Frontal cortex (tissue), 4 donors: ENCODE measurements at places on chromosomes 1 and 21. TPM values are rescaled to one million over a fixed set of nuclear protein-coding genes. Genes with fewer than 3 reads are reported as not detected.

GRCh38 chr1:24168245-24168644, 18.8 kb downstream of the IFNLR1 start:
- DNase-seq: no peak

GRCh38 chr1:55284856-55285255, 69.7 kb upstream of the USP24 start:
- DNase-seq: no peak

DNA sequence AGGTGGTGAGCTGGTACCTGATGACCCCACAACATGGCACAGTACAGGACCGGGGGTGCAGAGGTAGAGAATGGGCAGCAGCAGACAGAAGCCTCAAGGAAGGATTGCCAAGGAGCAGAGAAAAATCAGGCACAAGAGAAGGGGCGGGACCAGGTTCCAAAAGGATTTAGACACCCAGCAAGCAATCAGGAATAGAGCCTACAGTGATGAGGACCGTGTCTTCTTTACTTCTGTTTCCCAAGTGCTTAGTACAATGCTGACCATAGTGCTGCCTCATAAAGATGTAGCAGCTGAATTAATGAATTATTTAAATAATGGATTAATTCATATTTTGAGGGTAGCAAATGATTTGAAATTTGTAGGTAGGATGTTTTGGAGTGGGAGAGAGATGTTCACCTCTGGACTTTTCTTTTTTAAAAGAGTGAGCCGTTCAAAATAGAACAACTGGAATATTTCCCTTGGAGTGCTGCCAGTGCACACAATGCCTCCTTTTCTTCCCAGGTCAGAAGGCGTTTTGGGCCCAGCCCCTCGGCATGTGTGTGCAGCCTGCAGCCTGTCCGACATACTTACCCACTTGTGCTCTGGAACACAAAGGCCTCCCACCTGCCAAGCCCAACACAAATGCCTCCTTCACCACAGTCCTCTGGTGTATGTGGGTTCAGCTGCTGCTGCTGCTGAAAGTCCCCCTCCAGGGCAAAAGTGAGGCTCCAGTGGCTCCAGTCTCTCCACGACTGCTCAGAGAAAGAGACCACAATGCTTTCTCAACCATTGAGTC, 19.6 kb downstream of the KANK4 start:
- DNase-seq: no peak

GRCh38 chr1:107609808-107610207, 355.2 kb downstream of the VAV3 start:
- no peak for DNase-seq

NBPF3 gene
- 11.0 TPM for total RNA-seq

GJA5 gene
- total RNA-seq: 1.6 TPM
